ENCODE measurements at places on chromosomes 12 and 14. TPM values are rescaled to one million over a fixed set of nuclear protein-coding genes. Genes with fewer than 3 reads are reported as not detected.

GRCh38 chr12:119406308-119406707, 71.8 kb downstream of the CCDC60 start:
- no peaks in the 10 kb centered on the region for H3K27me3 ChIP-seq
- H3K4me1 ChIP-seq, result no peaks in the 10 kb centered on the region
- H3K4me3 ChIP-seq, result no peak overlapping the region
- DNase-seq, result no peak

- no peak overlapping the region for H3K4me3 ChIP-seq
- no peaks in the 10 kb centered on the region for H3K36me3 ChIP-seq
- DNase-seq, result no peak
- H3K27me3 ChIP-seq, result no peaks in the 10 kb centered on the region
- no peaks in the 10 kb centered on the region for H3K4me1 ChIP-seq
These were observed 86.7 kb downstream of the BCL2L14 start for GRCh38 chr12:12157424-12157823.

- no peaks in the 10 kb centered on the region for H3K27me3 ChIP-seq
- H3K4me1 ChIP-seq, result peaks cover 12% of the 10 kb centered on the region
- peaks cover 72% of the 10 kb centered on the region for H3K36me3 ChIP-seq
- H3K27ac ChIP-seq, result no peak overlapping the region
These were observed 58.1 kb upstream of the SRSF5 start for GRCh38 chr14:69708586-69709560.

GRCh38 chr12:96054244-96054610, 18.8 kb upstream of the LTA4H start:
- no peak overlapping the region for H3K4me3 ChIP-seq
- no peaks in the 10 kb centered on the region for H3K27me3 ChIP-seq
- H3K27ac ChIP-seq, result no peak overlapping the region
- H3K36me3 ChIP-seq, result no peaks in the 10 kb centered on the region
- no peaks in the 10 kb centered on the region for H3K4me1 ChIP-seq
- DNase-seq, result no peak

- H3K4me3 ChIP-seq, result no peak overlapping the region
- H3K4me1 ChIP-seq, result no peaks in the 10 kb centered on the region
- no peak overlapping the region for H3K27ac ChIP-seq
- no peak for DNase-seq
These were observed 87.2 kb upstream of the MYF6 start for GRCh38 chr12:80620281-80620680.

DNA sequence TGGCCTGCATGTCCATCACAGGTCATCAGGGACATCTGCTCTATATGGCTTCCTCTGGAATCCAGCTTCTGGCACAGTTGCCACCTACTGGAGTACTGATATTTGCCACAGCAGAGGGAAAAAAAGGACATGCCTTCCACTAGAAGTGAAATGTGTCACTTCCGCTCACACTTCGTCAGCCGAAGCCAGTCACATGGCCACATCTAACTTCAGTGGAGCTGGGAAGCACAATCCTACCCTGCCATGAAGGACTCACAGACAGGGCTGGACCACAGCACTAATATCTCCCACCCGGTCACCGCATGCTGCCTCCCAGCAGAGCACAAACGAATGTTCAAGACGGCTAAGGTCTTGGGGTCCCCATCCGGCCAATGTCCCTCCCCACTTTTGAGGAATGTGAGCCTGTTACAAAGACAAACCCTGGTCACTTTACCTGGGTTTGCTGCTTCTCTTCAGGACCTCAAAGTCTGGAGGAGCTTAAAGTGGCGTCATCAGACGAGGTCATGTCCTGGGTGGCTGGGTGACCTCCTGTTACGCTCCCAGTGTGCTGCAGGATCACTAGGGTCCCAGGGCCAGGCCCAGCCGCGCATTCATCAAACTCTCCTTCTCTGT, 98.6 kb downstream of the GCH1 start:
- H3K4me3 ChIP-seq, result no peak overlapping the region
- no peak overlapping the region for H3K27ac ChIP-seq
- H3K36me3 ChIP-seq, result no peaks in the 10 kb centered on the region
- no peaks in the 10 kb centered on the region for H3K27me3 ChIP-seq

DNA sequence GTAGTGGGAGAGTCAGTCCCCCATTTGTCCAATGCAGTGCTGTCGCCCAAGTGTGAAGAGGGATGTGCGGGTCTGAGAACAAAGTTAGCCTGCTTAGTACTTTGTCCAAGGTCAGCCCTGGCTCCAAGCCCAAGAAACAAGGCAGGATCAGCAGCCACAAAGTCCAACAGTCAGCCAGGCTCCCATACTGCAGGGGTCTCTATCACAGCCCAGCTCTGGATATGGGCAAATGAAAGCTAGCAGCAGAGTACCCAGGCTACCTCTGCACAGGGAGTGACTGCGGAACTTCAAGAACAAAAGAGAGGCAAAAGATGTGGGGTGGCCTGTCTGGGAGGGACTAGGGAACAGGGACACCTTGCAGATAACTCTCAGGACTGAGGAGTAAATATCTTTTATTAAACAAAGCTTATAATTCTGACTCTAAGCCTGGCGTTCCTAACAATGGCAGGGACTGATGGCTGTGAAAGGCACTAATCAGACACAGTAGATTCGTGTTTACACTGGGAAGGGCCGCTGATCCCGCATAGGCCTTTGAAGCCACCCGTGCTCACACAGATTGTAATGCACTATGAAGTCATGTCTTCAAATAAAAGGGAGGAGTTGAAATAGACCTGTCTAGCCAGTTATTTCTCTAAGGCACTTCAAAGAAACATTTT, 91.0 kb upstream of the EEA1 start:
- no peaks in the 10 kb centered on the region for H3K36me3 ChIP-seq
- H3K27me3 ChIP-seq, result no peaks in the 10 kb centered on the region
- no peak overlapping the region for H3K27ac ChIP-seq
- H3K4me1 ChIP-seq, result no peaks in the 10 kb centered on the region
- DNase-seq, result no peak

DNA sequence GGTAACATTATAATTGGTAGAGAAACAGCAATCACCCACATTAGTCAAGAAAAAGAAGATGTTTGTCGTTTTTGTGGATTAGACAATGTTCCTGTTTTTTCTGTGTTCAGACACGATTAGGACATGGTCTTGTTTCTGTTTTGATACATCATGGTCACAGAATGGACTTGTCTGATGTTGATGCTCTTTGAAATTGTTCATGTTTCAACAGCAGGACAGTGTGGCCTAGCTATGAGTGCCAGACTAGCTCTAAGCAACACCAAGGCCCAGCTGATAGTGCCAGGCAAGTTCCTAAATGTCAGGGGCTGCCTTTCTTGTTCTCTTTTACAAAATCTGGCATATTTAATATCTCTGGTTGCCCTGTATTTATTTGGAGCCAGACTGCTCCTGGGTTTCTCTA, 40.9 kb upstream of the TOMM20L start:
- H3K4me3 ChIP-seq, result no peak overlapping the region
- DNase-seq, result no peak
- H3K4me1 ChIP-seq, result peaks cover 10% of the 10 kb centered on the region
- no peaks in the 10 kb centered on the region for H3K36me3 ChIP-seq
- H3K27me3 ChIP-seq, result no peaks in the 10 kb centered on the region
- H3K27ac ChIP-seq, result no peak overlapping the region

GRCh38 chr12:100755186-100755585, 39.4 kb upstream of the ANO4 start:
- H3K4me1 ChIP-seq, result no peaks in the 10 kb centered on the region
- no peak overlapping the region for H3K27ac ChIP-seq
- H3K27me3 ChIP-seq, result no peaks in the 10 kb centered on the region
- H3K36me3 ChIP-seq, result no peaks in the 10 kb centered on the region

DNA sequence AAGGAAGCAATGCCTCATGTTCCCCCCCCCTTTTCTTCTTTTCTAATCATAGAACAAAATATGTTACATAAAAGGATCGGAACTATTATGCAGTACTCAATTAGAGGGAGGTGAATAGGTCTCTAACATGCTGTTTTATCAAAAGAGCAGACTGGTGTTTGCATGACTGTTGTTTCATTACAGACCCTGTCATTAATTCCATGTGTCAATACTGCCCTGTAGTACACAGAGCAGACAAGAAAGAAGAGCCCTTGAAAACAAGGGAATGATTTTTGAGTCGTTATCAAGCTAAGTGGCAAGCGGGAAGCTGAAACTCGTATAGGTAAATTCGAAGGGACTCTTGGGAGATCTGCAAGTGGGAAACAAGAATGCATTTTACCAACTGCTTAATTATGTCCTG, 76.9 kb upstream of the TMEM263 start:
- no peak overlapping the region for H3K27ac ChIP-seq
- no peaks in the 10 kb centered on the region for H3K27me3 ChIP-seq
- H3K4me1 ChIP-seq, result no peaks in the 10 kb centered on the region
- peaks cover 6% of the 10 kb centered on the region for H3K36me3 ChIP-seq
- no peak for DNase-seq

- no peak overlapping the region for H3K4me3 ChIP-seq
- no peak overlapping the region for H3K27ac ChIP-seq
- peaks cover 7% of the 10 kb centered on the region for H3K4me1 ChIP-seq
- DNase-seq, result no peak
These were observed 172.8 kb upstream of the DYRK2 start for GRCh38 chr12:67475725-67476124.

DNA sequence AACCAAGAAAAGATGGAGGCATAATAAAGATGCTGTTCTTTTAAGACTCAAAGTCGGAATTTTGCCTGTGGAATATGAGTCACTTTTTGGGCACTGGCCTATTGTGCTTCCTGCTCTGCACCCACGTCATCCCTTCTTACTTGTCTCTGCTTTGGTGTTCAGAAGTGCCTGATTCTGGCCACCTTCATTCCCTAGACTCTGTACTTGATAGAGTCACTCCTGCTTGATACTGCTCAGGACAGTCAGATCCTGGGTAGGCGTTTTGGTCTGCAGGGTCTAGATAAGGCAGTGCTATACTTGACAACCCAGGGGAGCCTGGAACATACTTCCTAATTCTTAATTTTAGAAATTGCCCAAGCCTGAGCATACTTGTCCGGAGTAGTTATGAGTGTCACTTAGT, 1.9 kb downstream of the LRRK2 start:
- H3K27ac ChIP-seq, result no peak overlapping the region
- H3K4me3 ChIP-seq, result no peak overlapping the region
- H3K36me3 ChIP-seq, result no peaks in the 10 kb centered on the region
- DNase-seq, result no peak
- no peaks in the 10 kb centered on the region for H3K27me3 ChIP-seq

DNA sequence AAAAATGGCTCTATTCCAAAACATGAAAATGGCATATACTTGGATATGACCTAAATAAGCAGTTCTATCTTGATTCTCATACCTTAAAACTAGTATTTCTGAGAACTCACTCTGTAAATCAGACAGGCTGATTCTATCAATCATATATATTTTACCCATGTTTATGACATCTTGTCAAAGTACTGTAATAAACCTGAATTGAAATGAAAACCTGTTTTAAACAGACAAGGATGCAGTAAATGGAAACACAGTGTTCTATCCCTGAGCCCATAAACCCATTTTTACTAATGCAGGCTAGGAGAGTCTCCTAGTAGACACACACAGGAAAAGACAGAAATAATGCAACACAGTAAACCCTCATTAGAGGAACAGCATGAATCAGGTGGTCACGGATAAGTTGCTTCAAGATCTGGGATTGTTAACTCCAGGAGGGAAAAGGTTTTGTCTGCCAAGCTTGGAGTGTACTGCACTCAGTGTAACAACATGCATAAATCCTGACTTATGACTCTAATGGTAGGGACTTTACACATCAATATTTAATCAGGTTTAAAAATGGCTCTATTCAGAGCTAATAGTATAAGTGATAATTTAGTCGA, 93.6 kb upstream of the CPNE8 start:
- H3K36me3 ChIP-seq, result no peaks in the 10 kb centered on the region
- H3K4me1 ChIP-seq, result no peaks in the 10 kb centered on the region
- H3K27me3 ChIP-seq, result no peaks in the 10 kb centered on the region
- DNase-seq, result no peak
- no peak overlapping the region for H3K4me3 ChIP-seq

DNA sequence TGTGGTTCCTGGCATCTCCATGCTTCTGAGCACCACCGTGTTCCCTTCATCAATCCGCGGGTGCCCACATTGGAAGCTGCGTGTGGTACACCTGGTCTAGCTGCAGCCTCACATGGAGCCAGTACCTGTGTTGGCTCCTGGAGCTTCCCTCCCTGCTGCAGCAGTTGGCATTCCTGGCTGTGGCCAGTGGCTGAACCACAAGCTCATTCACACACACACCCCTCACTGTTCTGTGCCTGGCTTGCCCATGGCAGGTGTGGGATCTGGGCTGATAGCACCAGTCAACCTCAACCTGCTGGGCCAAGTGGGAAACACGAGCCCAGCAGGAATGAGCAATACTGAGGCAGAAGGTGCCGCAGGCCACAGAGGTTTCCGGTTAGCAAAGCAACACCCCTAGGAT, 256.2 kb upstream of the LRFN5 start:
- no peaks in the 10 kb centered on the region for H3K27me3 ChIP-seq
- no peak overlapping the region for H3K4me3 ChIP-seq
- H3K36me3 ChIP-seq, result no peaks in the 10 kb centered on the region
- no peak overlapping the region for H3K27ac ChIP-seq
- H3K4me1 ChIP-seq, result no peaks in the 10 kb centered on the region

Gene GLIPR1L2
- total RNA-seq, result 2.3 TPM

Gene BEST3
- total RNA-seq, result not detected

Gene ACVRL1
- total RNA-seq, result not detected

Gene ENDOU
- total RNA-seq, result not detected

Gene NPAS3
- not detected for total RNA-seq

Gene GPRC5A
- total RNA-seq, result 0.93 TPM

Gene C12orf60
- total RNA-seq, result 1.9 TPM

Gene ASPG
- not detected for total RNA-seq

Gene AGAP2
- 66.7 TPM for total RNA-seq
